Placental pericyte (primary cell): ENCODE measurements at places on chromosomes 4 and X. TPM values are rescaled to one million over a fixed set of nuclear protein-coding genes. Genes with fewer than 3 reads are reported as not detected.

Gene FAM184B
- total RNA-seq = under 0.01 TPM in 1 of 2 replicates, not detected in the other

Gene ARHGEF9
- 10.9 and 12.0 TPM in 2 replicates for total RNA-seq

Gene TCEAL5
- total RNA-seq = not detected in 2 replicates

Gene CTAG1A
- not detected in 2 replicates for total RNA-seq

Gene TBX22
- total RNA-seq = not detected in 2 replicates

Gene CHRDL1
- not detected in 2 replicates for total RNA-seq

Gene C4orf17
- total RNA-seq = not detected in 2 replicates

Gene INTS6L
- 3.3 and 5.7 TPM in 2 replicates for total RNA-seq

Gene FABP2
- not detected in 2 replicates for total RNA-seq

Gene PRSS48
- not detected in 2 replicates for total RNA-seq

Gene CYLC1
- not detected in 2 replicates for total RNA-seq

Gene NUDT10
- 0.14 TPM in 1 of 2 replicates, not detected in the other for total RNA-seq

Gene NUDT11
- 0.44 and 2.7 TPM in 2 replicates for total RNA-seq

Gene DCLK2
- total RNA-seq = 7.0 and 8.3 TPM in 2 replicates
